Activated B cell treated with CpG ODN at 0.5 μM for 24 hours (primary cell): ENCODE measurements at places on chromosomes 4 and X. TPM values are rescaled to one million over a fixed set of nuclear protein-coding genes. Genes with fewer than 3 reads are reported as not detected.

DNA sequence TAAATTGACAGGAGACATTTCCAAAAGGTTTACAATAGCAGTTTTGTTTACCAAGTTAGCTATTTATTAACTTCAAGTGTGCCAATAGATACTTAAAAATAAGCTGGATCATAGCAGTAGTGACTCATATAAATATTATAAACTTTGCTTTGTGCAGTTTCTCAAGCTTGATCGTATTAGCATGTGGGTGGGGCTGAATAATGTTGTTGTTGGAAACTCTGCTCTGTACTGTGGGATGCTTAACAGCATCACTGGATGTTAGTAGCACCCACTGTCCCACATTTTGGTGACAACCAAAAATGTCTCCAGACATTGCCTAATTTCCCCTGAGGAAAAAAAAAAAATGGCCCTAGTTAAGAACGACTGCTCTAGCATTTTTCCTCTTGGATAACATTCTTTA is 855.2 kb upstream of the ADGRL3 start:
- H3K4me1 ChIP-seq: no peaks in the 10 kb centered on the region
- DNase-seq: no peak
- H3K27ac ChIP-seq: no peak overlapping the region
- no peaks in the 10 kb centered on the region for H3K36me3 ChIP-seq

DNA sequence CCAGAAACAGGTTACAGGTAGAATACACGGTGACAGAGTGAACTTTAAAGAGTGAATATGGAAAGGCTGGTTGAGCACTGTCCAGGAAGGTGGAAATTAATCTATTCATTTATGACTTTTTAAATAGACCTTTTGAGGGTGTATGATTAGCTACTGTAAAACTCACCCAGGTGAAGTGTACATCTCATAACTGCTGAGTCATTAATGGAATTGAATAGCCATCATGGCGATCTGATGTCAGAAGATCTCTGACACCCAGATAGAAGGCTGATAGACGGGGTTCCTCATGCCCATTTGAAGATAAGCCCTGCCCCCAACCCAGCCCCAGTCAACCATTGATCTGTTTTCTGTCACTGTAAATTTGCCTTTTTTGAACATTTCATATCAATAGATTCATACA is 84.0 kb downstream of the PRSS12 start:
- H3K27ac ChIP-seq: no peak overlapping the region
- DNase-seq: no peak
- peaks cover 2% of the 10 kb centered on the region for H3K4me1 ChIP-seq
- no peak overlapping the region for H3K4me3 ChIP-seq
- H3K36me3 ChIP-seq: no peaks in the 10 kb centered on the region

- DNase-seq: no peak
- no peak overlapping the region for H3K4me3 ChIP-seq
- H3K27me3 ChIP-seq: no peaks in the 10 kb centered on the region
- no peaks in the 10 kb centered on the region for H3K4me1 ChIP-seq
- no peak overlapping the region for H3K27ac ChIP-seq
Measured at GRCh38 chr4:159778298-159778697, 675.4 kb downstream of the RAPGEF2 start.

- H3K27me3 ChIP-seq: peaks cover 6% of the 10 kb centered on the region
- no peak overlapping the region for H3K27ac ChIP-seq
- DNase-seq: no peak
Measured at GRCh38 chr4:3827616-3828492, 61.7 kb downstream of the ADRA2C start.

DNA sequence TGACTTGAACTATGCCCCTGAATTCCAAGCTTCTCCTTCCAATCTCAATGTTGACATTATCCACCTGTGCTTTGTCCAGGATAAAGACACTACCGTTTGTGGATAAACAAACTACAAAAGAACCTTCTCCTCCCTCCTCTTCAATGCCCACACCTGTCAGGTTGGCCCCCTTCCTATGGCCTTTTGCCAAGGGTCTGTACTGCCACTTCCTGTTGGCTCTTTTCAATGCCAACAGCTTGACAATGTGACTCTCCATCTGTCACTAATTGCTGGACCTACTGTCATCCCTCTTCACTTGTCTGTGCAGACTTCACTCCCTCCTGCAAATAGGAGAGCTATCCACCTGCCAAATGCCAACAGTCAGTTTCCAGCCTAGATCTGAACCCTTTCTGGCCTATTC is 35.8 kb upstream of the MID1 start:
- DNase-seq: no peak
- H3K4me1 ChIP-seq: no peaks in the 10 kb centered on the region
- no peak overlapping the region for H3K27ac ChIP-seq
- no peaks in the 10 kb centered on the region for H3K36me3 ChIP-seq
- no peak overlapping the region for H3K4me3 ChIP-seq
- H3K27me3 ChIP-seq: no peaks in the 10 kb centered on the region

The MTTP gene
- total RNA-seq: 0.27 TPM in 1 of 2 replicates, not detected in the other

The TMEM131L gene
- total RNA-seq: 170 and 193 TPM in 2 replicates

The GAGE2A gene
- not detected in 2 replicates for total RNA-seq

The HS3ST1 gene
- 0.59 and 2.1 TPM in 2 replicates for total RNA-seq

- peaks cover 12% of the 10 kb centered on the region for H3K4me1 ChIP-seq
- no peak overlapping the region for H3K4me3 ChIP-seq
- H3K36me3 ChIP-seq: no peaks in the 10 kb centered on the region
- peaks cover 2% of the 10 kb centered on the region for H3K27me3 ChIP-seq
- no peak overlapping the region for H3K27ac ChIP-seq
Measured at GRCh38 chrX:55702671-55703070, 14.9 kb upstream of the RRAGB start.

The CDKL2 gene
- total RNA-seq: not detected in 2 replicates

- DNase-seq: no peak
- H3K27ac ChIP-seq: peak overlapping the region; percentile 50
- peaks cover 45% of the 10 kb centered on the region for H3K36me3 ChIP-seq
- H3K4me1 ChIP-seq: peaks cover 40% of the 10 kb centered on the region
Measured at GRCh38 chr4:78845472-78845871, 69.3 kb downstream of the BMP2K start.

The IL21 gene
- not detected in 2 replicates for total RNA-seq

GRCh38 chr4:87150498-87151261 is 69.7 kb downstream of the KLHL8 start:
- no peaks in the 10 kb centered on the region for H3K36me3 ChIP-seq
- no peak overlapping the region for H3K4me3 ChIP-seq
- no peak for DNase-seq
- H3K27me3 ChIP-seq: no peaks in the 10 kb centered on the region

DNA sequence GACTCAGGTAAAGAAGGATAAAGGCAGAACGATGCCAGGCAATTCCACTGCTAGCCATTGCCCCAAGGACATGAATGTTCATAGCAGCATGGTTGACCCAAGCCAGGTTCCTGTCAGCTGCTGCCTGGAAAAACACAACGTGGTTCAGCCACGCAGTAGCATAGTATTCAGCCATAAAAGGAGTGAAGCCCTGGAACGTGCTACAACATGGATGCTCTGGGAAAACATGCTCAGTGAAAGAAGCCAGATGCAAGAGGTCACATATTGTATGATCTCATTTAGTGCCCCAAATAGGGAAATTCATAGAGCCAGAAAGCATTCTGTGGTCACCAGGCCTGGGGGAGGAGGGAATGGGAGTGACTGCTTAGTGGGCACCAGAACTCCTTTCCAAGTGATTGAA is 129.8 kb downstream of the GPR143 start:
- no peak overlapping the region for H3K27ac ChIP-seq
- DNase-seq: no peak
- peaks cover 8% of the 10 kb centered on the region for H3K36me3 ChIP-seq
- peaks cover 10% of the 10 kb centered on the region for H3K4me1 ChIP-seq
- H3K27me3 ChIP-seq: no peaks in the 10 kb centered on the region
